Left forelimb (tissue), 1 donor: ENCODE measurements at places on chromosomes 4 and X.

DNA sequence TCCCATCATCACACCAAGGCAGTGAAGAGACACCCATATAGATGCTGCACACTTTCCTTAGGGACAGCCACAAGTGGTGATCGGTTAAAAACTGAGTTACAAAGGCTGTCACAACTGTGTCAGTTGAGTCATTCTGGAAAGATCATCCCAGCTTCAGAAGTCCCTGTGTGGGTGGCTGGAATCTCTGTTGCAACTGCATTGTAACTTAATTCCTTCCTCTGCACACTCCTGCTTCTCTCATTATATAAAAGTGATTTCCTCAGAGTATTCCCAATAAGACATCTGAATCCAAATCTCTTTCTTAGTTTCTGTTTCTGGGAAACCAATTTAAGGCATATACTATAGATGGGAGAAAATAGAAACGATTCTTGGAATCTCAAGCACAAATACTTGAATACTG, 88.1 kb downstream of the FSTL5 start:
- no peak for DNase-seq

- DNase-seq: no peak
These were observed 66.2 kb downstream of the ZAR1 start for GRCh38 chr4:48556268-48556667.

- DNase-seq: no peak
These were observed 8.9 kb downstream of the EIF4E start for GRCh38 chr4:98919996-98920395.

DNA sequence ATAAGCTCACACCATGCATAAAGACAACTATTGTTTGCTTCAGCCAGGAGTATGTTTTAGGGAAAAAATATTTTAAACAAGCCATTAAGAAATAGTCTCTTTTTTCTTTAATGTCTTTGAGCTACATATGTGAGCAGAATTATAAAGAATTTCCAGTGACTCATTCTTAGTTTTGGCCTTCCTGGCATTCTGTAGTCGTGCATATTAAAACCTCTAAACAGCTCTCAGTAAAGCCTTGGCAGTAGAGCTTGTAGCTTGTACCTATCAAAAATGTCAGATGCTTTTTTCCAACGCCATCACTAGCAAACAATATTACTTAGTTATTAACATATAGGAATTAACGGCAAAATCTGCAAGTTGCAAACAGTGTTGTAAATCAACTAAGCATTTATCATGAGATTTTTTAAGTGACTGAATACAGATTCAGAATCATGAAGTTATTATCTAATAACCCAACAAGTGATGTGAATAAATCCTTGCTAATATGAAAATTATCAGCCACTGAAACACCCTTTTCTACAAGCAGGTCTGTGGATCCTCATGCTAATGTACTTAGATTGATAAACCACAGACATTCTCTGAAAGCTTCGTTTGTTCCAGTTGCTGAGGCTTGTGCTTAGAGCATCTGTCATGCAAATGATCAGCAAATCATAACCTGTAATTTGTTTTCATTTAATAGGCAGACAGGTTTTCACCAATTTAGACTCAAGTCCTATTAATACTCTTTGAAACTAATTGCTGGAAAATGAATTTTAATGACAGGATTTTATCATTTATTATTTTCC, 412.0 kb upstream of the ATOH1 start:
- no peak for DNase-seq

- DNase-seq: no peak
These were observed 2.4 kb downstream of the SPRY1 start for GRCh38 chr4:123398853-123399626.

- DNase-seq: no peak
These were observed 55.8 kb downstream of the HHIP start for GRCh38 chr4:144701683-144702233.

GRCh38 chr4:73922766-73923630, 53.8 kb downstream of the CXCL1 start:
- no peak for DNase-seq

DNA sequence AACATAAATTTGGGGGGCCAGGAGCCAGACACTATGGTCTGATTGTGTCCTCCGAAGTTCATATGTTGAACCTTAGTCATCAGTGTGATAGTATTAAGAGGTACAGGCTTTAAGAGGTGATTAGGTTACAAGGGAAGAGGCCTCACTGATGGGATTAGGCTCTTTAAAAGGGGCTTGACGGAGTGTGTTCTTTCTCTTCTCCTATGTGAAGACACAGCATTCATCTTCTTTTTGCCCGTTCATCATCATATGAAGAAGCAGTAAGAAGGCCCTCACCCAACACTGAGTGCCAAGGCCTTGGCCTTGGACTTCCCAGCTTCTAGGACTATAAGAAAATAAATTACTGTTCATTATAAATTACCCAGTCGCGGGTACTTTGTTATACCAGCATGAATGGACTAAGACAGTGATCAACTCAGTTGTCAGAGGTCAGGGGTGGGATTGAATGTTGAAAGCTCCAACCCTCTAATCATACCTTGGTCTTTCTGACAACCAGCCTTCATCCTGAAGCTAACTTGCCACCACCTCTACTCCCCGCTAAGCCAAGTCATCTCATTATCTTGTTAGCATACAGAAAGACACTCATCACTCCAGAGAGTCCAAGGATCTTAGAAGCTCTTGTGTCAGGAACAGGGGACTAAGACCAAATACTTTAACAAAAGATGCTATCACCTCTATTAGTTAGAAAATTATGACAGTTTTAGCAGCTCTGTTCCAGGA, 543.4 kb upstream of the DIPK2B start:
- no peak for DNase-seq

GRCh38 chr4:111954550-111954949, 190.7 kb upstream of the FAM241A start:
- DNase-seq: no peak

DNA sequence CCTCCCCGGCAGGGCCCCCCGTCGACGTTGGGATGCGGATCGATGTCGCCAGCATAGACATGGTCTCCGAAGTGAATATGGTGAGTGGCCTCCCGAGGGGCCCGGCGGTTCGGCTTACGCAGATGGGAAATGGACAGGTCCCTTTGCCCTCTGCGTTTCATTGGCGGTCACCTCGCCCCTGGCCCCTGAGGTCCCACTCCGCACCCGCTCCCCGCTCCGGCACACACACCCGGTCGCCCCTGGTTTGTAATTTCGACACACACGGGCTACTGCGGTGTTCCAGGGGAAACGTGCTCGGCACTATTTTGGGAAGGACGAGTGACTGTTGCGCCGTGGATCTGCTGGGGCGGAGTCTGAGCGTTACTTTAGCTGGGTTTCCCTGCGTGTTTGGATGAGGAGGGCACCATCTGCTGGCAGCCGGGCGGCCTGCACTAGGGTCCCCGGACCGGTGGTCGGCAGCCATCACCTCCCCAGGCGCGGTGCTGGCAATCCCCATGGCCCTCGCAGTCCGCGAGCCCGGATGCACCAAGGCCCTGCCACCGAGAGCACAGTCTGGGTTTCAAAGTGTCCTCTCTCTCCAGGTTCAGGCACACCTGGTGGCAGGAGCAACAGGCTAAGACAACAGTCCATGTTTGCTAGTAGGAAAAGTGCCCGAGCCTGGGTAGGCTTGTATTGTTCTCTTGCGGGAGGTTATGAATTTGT, 1.2 kb downstream of the GABRB1 start:
- DNase-seq: peak; percentile 80

DNA sequence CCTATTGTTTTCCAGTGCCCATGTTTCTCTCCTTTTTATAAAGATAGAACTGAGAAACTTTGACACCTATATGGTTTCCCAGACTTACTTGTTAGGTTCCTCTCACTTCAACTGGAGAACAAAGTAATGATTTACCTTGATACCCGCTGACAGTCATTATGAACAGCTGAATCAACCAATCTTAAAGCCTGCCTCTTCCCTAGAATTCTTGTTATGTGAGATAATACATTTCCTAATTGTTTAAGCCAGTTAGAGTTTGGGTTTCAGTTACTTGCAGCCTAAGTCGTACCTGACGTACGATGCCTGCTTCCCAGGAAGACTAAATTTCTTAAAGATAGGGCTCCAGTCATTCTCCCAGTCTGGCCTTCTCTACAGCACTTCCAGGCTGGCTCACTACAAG, 97.3 kb downstream of the SHROOM4 start:
- DNase-seq: no peak

GRCh38 chr4:112515198-112516065, 548 bp downstream of the NEUROG2 start:
- DNase-seq: peak; percentile 72

DNA sequence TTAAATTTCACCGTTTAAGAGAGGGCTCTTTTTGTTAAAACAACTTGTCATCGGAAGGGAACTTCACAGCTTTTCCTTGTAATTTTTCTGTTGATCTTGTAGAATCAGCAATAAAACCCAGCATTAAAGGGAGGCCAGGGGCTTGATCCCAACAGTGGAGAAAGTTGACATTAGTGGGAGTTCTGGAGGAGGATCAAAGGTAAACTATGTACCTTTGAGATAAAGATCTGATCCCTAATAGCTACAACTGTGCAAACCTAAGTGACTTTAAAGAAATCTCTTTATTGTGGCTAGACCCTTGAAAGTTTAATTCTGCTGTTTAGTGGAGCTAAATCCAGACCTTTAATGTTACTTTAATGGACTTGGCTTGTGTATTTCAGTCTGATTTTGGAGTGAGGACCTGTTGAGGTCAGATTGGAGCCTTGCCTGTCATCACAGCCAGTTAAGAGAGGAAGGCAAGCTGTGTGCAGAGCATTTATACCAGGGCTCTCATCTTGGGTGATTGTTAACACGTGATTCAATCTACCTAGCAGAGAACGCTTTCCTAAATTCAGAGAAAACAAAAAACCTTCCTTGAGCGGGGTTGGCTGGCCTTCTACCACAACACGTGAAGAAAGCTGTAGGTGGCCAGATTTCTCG, 1.7 kb downstream of the DOCK11 start:
- no peak for DNase-seq

DNA sequence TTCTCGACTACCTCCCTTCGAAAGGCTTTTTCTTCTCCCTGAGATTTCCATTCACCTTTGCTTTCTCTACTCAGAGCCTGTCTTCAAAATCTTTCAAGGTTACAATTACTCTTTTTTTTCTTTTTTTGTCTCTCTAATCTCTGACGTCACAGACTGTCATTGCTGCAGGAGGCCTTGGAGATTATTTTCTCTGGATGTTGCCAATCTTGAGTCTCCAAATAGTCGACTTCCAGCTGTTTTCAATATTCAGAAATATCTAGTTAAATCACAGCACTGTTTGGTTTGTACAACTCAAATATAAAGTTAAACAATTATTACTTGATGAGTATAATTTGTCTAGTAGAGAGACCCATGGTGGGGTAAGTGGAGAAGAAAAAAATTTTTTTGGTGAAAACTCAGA, 359.0 kb upstream of the BOD1L1 start:
- no peak for DNase-seq

GRCh38 chr4:28402751-28403150, 1542.1 kb downstream of the STIM2 start:
- no peak for DNase-seq
